ENCODE measurements at places on chromosomes 12 and 14.
A peak's percentile ranks its signal among the peaks of the same experiment; 100 is the strongest.

DNA sequence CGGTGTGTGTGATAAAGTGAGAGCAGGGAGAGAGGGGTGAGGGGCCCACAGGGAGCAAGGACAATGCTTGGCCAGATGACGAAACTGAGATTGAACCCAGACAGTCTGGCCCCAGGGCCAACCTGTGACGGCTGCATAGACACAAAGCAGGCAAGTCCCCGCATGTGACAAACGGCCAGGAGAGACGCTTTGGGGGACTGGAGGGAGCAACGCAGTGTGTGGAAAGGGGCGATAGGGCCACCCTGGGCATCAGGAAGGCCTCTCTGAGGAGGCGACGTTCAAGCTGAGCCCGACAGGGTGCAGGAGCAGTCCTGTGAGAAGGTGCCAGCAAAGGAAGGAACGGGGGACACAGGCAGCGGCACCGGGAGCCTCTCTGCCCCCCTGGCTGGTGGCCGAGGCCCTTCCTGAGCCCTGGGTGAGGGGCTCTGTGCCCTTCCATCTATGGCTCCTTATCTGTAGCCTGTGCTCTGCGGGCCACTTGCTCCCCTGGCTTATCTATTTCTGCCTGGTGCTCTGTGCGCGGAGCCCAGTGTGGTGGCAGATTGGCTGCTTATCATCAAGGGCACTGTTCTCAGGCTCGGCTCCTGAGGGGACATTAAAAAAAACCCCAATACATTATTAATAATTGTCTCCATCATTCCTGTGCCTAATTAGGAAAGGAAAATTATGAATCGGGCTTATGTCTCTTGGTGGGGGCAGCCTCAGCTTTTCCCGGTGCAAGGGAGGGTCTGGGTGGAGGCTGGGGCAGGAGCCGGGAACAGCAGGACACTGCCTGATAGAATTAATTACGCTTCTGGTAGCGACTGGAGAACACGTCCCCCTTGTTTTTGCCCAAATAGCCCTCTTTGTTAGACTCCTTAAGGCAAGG is 39.8 kb downstream of the PRIMA1 start:
- DNase-seq: no peak

DNA sequence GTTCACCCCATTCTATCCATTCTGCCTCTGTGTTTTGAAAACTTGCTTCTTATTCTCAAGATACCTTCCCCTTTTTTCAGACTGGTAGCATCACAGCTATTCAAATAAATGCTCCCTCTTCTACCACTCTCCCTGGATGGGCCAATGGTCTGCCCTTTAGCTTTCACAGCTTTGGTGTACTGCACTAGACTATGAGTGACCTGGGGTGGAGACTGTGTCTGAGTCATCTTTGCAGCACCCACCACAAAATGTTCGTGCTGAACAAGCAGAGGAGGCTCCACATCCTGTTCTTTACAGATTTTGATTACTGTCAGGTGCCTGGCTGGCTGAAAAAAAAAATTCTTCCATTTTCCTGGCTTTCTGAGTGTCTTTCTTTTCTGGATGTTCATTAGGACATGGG is 1104.1 kb upstream of the TMEM132C start:
- no peak for DNase-seq

- DNase-seq: no peak
Measured at GRCh38 chr12:131850856-131851559, 22.8 kb downstream of the MMP17 start.

DNA sequence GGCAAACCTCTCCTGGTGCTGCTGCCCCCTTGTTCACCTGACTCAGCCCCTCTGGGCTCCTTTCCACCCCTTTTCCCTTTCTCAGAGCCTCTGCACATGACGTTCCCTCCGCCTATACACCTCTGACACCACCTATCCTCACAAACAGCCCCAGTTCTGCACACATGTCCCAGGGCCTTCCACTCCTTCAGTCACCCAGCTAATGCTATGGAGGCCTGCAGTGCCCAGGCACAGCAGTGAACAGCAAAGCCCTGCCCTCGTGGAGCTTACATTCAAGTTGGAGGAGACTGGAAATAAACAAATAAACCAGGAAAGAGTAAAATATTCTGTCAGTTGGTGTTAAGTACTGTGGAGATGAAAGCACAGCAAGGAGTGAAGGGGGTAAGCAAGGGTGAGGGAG is 38.5 kb upstream of the MDM1 start:
- no peak for DNase-seq

DNA sequence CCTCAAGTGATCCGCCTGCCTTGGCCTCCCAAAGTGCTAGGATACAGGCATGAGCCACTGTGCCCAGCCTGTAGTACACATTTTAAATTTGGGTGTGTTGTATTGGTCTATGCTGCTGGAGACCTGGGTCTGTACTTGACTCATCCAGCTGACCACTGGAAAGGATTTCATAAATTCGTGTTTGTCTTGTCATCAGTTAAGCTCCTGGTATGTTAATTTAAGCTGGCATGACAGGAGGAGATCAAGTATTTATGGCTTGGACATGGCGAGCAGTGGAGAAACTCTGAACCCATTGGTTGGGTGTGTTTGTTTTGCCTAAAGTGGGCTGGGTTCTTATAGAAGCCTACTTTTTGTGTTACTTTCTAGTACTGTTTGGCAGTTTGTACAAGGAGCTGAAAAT is 24.2 kb downstream of the YY1 start:
- no peak for DNase-seq

DNA sequence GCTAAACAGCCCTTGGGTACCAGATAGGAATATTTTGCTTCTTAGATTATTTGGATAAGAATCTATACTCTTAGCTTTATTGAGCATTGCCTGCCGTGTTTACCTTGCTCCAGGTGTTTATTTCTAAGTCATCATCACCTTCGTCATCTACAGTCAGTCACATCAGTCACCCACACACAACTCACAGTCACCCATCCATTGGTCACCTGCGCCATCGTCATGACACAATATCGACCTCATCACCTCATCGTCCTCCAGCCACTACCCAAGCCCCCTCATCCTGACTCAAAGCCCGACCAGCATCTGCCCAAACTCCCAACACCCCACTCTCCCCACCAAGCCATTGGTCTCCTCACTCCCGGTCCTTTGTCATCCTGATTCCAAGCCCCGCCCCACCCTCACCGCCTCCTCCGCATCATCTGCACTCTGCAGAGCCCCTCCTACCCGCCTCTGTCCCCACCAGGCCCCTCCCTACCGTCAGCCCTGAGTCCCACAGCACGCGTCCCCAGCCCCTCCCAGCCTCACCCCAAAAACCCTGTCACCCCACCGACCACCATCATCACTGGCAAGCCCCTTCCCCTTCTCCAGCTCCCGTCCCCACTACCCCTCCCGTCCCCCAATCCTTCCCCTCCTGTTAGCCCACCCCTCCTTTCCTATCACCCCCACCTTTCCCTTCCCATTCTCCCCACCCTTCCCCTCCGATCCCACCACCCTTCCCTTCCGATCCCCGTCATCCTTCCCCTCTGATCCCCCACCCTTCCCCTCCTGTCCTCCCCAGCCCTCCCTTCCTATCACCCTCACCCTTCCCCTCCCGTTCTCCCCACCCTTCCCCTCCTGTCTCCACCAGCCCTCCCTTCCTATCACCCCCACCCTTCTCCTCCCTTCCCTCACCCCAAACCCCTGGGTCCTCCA is 9.8 kb downstream of the DLK1 start:
- DNase-seq: no peak

GRCh38 chr14:50786751-50787464 is 44.1 kb downstream of the NIN start:
- no peak for DNase-seq

- DNase-seq: no peak
Measured at GRCh38 chr12:103964805-103965204, 867 bp upstream of the TDG start.

DNA sequence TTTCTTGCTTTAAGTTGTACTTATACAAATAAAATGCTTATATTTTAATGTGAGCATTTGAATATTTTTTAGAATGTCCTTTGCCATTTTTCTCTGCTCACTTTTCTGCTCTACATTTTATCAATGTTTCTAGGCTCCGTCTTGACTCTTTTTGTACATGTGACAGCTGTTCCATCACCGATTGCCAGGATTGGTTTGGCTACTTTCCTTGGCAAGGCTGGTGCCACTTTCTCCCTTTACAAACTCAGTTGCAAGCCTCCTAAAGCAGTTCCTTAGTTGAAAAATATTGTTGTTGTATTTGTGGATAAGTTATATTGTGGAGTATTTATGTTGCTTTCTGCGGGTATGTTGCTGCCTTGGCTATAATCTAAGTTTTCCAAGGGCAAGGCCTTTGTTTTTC is 63.4 kb downstream of the DACT1 start:
- DNase-seq: no peak

DNA sequence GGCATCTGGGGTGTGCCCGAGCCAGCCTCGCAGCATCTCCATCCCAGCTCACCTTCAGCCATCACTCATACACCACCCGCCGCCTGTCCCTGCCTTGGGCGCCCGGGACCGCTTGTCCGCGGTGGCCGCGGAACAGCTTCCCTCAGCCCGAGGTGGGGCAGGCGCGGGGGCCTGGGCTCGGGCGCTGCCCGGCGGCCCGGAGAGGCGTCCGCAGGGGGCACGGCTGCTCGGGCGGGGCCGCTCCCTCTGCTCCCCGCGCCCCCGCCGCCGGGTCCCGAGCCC is 430 bp downstream of the SLC41A2 start:
- peak; percentile 56 for DNase-seq

DNA sequence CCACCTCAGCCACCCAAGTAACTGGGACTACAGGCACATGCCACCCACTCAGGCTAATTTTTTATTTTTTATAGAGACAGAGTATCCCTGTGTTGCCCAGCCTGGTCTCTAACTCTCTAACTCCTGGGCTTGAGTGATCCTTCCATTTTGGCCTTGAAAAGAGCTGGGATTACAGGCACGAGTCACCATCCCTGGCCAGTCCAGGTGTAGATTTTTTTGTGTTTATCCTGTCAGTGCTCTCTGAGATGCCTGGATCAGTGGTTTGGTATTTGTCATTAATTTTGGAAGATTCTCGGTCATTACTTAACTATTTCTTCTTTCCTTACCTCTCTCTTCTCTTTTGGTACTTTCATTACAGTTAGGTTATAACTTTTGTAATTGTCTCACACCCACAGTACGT is 5.3 kb upstream of the HIF1A start:
- DNase-seq: no peak

GRCh38 chr12:106171117-106171750 is 32.5 kb upstream of the NUAK1 start:
- DNase-seq: no peak

- no peak for DNase-seq
Measured at GRCh38 chr14:65225299-65226159, 123.2 kb upstream of the MAX start.

DNA sequence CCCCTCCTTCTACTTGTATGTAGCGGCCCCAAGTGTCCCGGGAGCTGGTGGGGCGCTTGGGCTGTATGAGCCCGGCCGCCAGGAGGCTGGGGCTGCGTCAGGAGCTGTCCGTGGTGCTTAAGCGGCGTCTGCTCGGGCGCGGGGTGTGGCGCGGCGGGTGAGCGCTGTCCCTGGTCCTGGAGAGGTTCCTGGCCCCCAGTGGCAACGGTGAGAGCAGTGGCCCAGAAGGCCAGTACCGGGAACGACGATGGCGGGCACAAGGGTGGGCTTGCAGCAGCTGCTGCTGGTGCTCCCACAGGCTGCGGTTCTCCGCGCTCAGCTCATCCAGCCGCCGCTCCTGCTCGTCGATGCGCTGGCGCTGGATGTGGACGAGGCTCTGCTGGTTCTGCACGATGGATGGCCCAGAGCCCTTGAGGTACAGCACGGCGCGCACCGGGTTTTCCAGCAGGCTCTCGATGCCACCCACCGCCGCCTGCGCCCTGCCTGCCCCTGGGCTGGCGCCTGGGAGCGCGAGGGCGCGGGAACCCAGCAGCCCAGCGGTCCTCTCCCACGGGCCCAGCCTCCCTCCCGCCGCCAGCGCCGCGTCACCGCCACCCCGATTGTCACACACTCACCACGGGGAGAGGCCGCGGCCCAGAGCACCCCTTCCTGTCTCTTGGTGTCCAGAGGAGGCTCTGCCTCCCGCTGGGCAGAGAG is 41.9 kb upstream of the FKBP4 start:
- peak; percentile 81 for DNase-seq

- DNase-seq: no peak
Measured at GRCh38 chr12:98238515-98239130, 276.8 kb upstream of the TMPO start.

DNA sequence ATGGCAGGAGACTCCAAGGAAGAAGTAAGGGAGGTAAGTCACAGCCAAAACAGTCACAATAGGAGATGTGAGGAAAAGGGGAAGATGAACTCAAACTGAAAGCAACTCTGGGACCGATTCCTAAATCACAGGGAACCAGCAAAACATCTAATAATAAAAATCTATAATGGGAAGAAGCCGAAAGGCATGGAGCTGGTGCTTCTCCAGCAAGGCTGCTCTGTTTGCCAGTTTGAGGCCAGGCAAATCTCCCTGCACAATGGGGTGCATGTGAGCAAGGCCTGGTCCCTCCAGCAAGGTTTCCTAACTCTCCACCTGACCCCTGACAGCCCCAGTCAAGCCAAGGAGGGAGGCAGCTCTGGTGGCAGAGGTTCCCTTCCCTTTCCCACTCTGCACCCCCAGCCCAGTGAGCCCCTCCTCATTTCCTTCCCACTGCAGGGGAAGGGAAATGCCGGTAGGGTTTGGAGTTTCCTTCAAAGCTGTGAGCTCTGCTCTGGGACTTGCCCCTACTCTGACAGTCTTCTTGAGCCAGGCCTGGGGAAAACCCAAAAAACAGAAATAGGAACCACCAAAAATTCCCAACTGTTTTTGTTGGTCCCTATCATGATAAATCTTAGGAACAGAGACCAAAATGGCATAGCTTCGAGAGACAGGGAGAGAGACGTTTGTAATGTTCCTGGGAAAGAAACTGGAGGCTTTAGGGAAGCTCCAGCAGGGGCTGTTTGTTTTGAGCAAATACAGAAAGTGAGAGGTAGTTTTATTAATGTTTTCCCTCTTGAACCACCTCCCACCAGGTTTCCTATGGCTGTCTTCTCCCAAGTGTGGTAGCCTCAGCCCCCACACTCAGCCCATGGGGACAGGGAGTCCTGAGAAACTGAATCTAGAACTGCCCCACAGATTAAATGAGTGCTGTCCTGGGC is 34.6 kb downstream of the FMNL3 start:
- DNase-seq: no peak

- DNase-seq: no peak
Measured at GRCh38 chr12:6268484-6269157, 41.9 kb upstream of the PLEKHG6 start.

DNA sequence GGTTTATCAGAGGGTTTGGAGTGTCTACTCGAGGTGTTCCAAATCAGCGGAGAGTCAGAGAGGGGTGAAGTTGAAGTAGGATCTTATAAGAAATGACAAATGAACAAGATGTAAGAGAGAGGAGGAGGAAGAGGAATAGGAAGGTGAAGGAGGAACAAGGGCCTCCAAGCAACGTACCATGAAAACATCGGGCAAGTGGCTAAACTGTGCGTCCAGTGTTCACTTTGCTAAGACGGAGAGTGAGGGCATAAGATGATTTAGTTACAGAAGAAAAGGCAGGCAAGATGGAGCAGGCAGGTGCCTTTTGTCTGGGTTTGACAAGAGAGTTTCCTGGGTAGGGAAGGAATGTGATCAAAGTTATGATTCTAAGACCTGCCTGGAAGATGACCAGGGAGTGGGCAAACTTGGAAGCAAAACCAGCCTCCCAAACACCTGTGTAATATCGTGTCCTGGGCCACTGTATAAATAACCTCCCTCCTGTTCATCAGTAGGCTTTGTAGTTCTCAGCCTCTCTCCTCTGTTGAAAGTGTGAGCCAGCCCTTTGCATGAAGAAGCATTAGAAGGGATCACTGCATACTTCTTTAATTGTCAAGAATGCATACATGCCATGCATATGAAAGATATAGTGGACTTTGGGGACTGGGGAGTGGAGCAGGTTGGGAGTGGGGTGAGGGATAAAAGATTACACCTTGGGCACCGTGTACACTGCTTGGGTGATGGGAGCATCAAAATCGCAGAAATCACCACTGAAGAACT is 111.4 kb downstream of the ZFP36L1 start:
- no peak for DNase-seq

Measured in colonic mucosa (tissue), 4 donors.